ENCODE measurements at places on chromosomes 11 and 22.

GRCh38 chr11:125932301-125932700 is 13.5 kb upstream of the VSIG10L2 start:
- DNase-seq: no peak

GRCh38 chr11:59197991-59198390 is 14.7 kb downstream of the MPEG1 start:
- no peak for DNase-seq

- no peak for DNase-seq
Measured at GRCh38 chr11:5809122-5809519, 397 bp downstream of the OR52N2 start.

DNA sequence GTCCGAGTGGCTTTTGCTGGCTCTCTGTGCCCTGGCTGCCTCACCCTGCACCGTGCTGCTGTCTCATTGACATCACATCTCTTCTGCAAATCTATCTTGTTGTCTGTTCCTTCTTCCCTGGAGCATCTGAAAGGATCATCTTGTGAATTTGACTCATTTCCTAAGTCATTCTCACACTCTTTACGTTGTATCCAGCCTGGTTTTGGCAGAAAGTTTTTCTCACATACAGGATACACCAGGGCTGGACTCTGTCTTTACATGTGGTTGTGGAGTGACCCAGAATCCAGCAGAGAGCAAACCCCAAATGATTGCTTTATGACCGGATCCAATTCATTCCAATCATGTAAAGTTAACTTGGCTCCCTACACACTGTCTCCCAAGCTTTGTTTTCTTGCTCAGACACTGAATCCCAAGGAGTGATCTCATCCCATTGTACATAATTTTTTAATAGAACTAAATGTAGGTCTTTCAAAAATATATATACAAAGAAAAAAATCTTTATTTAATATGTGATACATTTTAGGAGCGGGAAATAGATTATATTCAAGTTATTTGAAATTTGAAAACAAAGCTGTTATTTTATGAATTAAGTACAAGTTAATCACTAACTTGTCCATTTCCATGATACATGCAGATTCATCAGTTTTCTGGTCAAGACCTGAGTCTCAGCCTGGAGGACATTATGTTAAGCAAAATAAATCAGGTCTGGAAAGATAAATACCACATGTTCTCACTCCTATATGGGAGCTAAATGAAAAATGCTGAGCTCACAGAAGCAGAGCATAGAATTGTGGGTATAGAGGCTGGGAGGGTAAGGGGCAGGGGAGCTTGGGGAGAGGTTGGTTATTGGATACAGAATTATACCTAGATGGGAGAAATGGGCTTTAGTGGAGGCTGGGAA is 2.9 kb upstream of the RFPL1 start:
- DNase-seq: no peak

DNA sequence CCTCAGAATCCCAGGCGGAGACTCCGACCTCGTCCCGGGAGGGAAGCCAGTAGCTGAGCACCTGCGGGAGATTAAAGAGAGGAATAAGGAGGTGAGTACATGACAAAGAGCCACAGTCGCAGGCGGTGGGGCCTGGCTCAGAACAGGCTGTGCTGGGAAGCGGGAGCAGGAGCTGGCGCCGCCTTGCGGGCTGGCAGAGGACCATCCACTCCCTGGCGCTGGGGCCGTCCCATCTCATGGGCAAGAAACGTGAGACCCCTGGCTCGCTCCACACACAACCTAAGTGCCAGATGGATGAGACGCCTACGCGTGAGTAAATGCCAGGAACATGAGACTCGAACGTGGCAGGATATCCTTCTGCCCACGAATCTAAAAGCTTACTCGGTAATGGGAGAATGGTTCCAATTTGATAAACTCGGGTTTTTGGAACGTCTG is 6.3 kb downstream of the CEND1 start:
- no peak for DNase-seq

- DNase-seq: peak; percentile 64
Measured at GRCh38 chr11:65180877-65181568, 705 bp upstream of the CAPN1 start.

GRCh38 chr11:116598556-116598955 is 174.2 kb downstream of the BUD13 start:
- no peak for DNase-seq

DNA sequence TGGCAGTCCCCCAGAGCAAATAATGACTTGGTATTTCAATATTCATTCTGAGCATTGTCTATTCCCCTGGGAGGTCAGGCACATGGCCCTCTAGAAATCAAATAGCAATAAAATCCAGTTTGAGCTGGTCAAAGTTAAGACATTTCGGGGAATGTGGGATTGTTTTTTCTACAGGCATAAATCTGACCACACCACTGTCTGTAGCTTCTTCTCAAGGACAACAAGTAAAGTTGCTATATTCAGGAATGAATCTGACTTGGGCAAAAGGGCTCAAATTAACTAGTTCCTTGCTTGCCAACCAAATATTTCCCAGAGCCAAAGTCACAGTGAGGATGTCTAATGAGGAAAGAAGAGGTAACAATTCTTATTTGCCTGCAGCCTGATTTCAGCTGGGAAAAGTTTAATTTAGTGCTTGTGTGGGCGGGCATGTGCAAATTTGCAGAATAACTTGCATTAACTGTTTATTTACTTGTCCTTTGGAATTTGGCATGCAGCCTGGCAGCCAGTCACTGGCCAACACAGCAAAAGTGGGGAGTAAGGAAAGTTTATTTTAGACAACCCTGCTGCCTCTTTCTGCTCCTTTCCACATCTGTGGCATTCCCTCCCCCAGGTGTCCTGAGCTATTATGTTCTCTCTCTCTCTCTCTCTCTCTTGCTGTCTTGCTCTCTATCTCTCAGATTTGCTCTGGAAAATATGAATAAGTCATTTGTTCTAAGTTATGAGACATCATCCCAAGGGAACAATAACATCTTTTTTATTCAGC is 51.2 kb upstream of the ARHGAP20 start:
- no peak for DNase-seq

DNA sequence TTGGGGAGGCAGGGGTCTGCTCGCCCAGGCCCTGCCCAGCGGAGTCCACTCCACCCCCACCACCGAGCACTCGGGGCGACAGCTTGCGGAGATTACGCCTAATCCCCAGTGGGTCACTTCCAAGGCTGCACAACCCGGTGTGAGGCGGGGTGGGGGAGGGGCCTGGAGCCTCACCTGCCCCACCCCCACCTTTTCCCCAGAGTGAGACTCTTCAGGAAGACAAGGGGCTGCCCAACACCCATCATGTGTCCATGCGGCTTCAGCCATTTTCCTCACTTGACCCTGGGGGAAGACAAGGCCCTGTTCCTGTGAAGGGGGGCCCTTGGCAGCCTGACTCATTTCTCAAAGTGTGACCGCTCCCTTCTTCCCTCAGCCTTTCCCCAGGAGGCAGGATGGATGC is 12.5 kb downstream of the SYNGR1 start:
- DNase-seq: no peak

GRCh38 chr22:34526681-34527080 is 539.3 kb upstream of the ISX start:
- no peak for DNase-seq

GRCh38 chr11:15145151-15145550 is 30.4 kb downstream of the INSC start:
- no peak for DNase-seq

DNA sequence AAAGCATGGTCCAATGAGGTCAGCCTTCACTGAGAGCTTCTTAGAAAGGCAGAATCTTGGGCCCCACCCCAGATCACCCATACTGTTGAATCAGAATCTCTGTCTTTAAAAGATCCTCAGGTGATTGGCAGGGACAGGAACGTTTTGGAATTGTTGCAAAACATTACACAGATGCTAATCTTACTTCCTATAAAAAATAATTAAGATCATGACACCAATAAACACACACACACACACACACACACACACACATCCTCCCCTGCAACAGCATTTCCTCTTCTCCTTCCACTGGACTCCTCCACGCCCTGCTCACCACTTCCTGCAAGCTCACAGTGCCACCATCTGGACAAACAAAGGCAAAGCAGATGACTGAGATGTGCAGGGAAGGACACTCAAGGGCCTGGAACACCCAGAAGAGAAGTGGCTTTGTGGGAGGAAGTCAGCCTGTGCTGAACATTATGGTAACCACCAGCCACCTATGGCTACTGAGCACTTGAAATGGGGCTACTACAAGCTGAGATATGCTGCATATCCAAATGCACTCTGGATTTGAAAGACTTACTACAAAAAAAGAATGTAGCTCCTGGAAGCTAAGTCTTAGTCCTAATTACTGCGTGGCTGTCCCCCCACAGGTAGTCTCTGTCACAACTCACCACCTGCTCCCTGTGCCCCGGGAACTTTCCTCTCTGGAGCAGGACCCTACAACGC is 65.6 kb downstream of the BTG4 start:
- DNase-seq: peak; percentile 83

GRCh38 chr11:40597546-40598113 is 861.8 kb downstream of the LRRC4C start:
- no peak for DNase-seq

- DNase-seq: peak; percentile 4
Measured at GRCh38 chr11:88421530-88421929, 84.0 kb upstream of the CTSC start.

DNA sequence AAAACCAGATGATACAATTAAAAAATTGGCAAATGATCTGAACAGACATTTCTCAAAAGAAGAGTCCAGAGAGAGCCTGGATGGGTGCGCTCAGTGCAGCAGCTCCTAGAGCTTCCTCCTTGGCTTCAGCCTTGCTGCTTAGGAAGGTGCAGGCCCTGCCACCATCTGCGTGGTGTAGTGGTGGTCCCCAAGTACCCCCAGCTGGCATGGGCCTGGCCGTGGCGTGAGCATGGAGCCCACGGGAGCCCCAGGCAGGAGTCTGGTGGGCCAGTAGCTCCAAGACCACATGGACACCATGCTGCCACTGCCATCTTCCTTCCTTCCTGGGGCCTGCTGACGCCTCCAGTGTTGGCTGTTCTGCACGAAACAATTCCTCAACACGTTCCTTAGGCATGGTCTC is 20.5 kb downstream of the THY1 start:
- no peak for DNase-seq

DNA sequence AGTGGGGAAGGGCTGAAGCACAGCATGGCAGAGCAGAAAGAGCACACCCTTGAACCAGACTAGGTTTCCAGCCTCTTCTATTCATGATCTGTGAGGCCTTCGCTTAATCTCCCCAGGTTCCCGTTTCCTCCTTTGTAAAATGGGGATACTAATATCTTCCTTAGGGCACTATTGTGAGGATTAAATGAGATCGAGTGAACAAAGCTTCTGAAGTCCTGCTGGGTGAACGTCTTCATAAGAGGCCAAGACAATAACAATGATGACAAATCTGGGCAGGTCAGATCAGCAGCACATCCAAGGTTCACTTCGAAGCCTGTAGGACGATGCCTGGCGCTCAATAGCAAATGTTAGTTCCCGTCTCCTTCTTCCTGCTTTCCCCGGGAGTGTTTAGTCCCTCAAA is 38.6 kb upstream of the ZBED5 start:
- no peak for DNase-seq

GRCh38 chr22:40468616-40469015 is 98.2 kb downstream of the SGSM3 start:
- DNase-seq: no peak

- DNase-seq: peak; percentile 23
Measured at GRCh38 chr11:5204787-5205186, 4.3 kb upstream of the OR51V1 start.
